ENCODE measurements at places on chromosomes 6 and 20.

DNA sequence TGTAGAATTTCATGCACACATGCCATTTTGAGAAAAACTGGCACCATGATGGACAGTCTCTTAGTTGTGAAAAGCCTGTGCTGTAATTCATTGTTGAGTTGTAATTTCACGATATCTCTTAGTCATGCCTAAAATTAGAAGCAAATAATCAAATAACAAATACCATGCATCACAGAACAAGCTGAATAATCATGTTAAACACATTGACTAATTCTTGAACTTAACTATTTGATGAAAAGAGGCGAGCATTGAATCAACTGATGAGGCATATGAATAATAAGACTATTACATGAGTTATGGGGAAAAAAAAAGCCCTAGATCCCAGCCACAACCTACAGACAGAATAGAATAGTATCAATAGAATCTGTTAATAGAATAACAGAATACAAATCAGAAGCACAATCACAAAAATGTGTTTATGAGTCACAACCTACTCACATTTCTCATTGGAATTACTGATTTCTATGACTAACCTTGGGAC is 14.2 kb upstream of the RNF217 start:
- no peak for DNase-seq

GRCh38 chr20:24842274-24842917 is 106.7 kb upstream of the CST7 start:
- no peak for DNase-seq

GRCh38 chr20:5131502-5131901 is 4.7 kb downstream of the CDS2 start:
- DNase-seq, result no peak

GRCh38 chr20:8089668-8090067 is 42.4 kb upstream of the PLCB1 start:
- no peak for DNase-seq

- no peak for DNase-seq
Measured at GRCh38 chr20:53369871-53370270, 223.8 kb downstream of the ZNF217 start.

DNA sequence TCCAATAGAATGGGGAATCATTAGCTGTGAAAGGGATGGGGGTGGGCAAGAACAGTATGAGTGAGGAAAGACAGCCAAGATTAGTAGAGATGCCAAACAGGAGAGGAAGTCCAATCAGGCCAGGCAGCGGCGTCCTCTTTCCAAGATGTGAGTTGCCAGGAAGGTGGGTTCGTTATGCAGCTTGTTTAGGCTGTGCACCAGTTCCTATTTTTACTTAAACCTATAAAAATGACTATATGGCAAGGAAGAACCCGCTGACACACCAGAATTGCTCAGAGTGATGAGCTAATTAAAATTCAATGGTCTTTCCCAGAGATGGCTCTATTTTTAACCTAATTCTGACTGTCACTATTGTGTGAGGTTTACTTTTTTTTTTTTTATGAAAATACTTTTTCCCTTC is 88.2 kb downstream of the SLC22A23 start:
- no peak for DNase-seq

DNA sequence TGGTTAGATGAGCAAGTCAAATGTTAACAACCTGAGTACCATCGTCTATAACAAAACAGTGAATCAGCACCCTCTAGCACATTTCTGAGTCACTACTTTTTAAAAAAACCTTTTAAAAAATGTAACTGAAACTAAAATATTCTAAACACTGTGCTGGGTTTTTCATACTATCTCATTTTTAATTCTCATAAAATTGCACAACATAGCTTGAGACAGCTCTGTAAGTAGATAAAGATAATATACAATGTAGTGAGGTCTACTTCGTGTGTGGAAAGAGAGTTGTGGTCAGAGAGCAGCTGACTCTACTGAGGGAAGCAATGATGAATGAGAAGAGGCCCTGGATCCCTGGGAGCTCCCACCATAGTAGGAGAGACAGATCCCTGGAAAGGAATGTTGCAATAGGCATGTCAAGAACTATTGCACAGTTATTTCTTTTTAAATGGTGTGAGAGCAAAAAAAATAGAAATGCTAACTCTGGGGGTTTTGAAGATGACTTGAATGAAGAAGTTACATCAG is 13.6 kb upstream of the CALHM6 start:
- DNase-seq, result no peak

DNA sequence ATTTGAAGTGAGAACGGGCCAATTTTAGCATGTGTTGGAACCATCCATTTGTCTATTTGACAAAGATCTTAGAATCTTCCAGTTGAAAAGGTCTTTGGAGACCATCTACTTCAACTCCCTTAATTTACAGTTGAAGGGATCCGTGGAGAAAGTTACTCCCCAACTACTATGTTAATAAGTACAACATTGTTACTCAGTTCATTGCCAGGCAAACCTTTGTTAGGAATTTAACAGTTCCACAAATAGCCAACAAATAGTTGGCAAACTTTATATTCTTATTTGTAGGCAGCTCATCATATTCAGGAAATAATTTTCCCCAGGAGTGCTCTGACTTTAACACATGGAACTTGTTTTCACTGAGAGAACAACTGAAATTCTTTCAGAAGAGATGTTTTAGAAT is 81.0 kb upstream of the FLRT3 start:
- no peak for DNase-seq

DNA sequence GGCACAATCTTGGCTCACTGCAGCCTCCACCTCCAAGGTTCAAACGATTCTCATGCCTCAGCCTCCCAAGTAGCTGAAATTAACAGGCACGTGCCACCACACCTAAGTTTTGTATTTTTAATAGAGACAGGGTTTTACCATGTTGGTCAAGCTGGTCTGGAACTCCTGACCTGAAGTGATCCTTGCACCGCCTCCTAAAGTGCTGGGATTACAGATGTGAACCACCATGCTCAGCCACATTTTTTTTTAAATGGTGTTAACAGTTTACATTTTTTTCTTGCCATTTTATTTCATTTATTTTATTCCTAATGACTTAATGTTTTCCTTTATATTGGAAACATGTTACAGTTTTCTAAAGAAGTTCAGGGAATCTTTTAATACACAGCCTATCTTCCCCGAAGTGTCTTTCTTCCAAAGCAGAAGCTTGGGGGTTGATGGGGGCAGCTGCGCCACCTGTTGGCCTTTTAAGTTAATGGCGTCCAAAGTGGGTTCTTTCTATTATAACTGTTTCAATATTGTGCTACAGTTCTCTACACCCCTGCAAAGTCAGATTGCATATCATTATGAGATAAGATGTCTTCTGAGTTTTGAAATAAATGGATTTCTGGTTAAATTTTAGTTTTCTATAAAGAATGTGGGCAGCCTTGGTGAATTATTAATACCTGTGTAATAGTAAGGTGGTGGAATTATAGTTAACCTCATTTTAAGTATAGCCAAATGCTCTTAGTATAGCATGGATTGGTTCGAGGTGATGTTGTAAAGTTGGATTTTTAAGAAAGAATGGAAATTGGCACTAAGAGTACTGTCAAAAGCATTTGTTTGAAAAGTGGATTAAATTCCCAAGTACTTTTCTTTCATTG is 42.0 kb upstream of the PLCG1 start:
- peak; percentile 76 for DNase-seq

DNA sequence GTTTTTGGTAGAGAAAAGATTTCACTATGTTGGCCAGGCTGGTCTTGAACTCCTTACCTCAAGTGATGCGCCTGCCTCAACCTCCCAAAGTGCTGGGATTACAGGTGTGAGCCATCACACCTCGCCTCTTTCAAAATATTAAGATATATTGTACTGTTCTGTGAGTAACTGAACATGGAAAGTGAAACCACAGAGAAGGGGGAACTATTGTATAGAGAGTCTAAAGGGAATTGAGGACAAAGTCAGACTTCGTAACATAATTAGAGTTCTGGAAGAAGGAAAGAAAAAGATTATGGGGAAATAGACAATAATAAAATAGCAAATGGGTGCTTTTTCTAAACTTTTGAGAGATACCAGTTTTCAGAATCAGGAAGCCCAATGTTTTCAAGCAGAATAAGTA is 17.4 kb upstream of the AKAP7 start:
- DNase-seq, result peak; percentile 13

DNA sequence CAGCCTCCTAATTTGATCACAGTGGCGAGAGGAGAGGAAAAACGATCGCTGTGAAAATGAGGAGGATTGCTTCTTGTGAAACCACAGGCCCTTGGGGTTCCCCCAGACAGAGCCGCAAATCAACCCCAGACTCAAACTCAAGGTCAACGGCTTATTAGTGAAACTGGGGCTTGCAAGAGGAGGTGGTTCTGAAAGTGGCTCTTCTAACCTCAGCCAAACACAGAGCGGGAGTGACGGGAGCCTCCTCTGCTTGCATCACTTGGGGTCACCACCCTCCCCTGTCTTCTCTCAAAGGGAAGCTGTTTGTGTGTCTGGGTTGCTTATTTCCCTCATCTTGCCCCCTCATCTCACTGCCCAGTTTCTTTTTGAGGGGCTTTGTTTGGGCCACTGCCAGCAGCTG is 28.7 kb downstream of the SAYSD1 start:
- no peak for DNase-seq

Measured in small intestine (tissue), 16 donors.